Astrocyte of the spinal cord (primary cell): ENCODE measurements at places on chromosomes 12 and 14.

GRCh38 chr14:93114713-93115068, 1.0 kb downstream of the ITPK1 start:
- DNase-seq: no peak

- no peak for DNase-seq
Measured at GRCh38 chr12:47984331-47984801, 19.9 kb downstream of the COL2A1 start.

DNA sequence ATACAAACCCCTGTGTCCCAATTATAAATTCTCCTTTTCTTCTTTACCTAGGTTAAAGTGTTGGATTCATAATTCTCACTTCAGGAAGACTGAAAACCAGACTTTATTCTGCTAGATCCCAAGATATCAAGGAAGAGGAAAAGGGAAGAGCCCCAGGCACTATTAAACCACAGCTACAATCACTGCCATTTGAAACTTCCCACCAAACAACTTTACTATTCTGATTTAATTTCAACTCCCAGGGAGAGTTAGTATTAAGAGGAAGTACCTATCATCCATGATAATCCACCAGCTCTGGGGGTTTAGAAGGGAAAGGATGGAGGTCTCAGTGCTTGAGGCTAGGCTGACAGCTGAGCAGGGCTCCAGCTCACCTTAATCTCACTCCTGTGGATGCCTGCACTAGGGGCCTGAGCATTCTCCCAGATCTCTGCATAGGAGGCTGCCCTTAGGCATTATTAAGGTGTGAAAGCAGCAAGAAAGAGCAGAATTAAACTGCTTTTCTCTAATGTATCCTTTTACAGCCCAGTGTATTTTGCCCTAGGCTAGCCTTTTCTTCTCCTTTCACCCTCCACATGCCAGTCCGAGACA, 52.9 kb downstream of the MYF5 start:
- no peak for DNase-seq

GRCh38 chr14:95313707-95314106, 6.0 kb downstream of the CLMN start:
- peak; percentile 32 for DNase-seq

- no peak for DNase-seq
Measured at GRCh38 chr12:2187195-2187945, 134.6 kb downstream of the CACNA1C start.

- peak; percentile 83 for DNase-seq
Measured at GRCh38 chr14:50335389-50335788, 23.3 kb downstream of the DMAC2L start.

DNA sequence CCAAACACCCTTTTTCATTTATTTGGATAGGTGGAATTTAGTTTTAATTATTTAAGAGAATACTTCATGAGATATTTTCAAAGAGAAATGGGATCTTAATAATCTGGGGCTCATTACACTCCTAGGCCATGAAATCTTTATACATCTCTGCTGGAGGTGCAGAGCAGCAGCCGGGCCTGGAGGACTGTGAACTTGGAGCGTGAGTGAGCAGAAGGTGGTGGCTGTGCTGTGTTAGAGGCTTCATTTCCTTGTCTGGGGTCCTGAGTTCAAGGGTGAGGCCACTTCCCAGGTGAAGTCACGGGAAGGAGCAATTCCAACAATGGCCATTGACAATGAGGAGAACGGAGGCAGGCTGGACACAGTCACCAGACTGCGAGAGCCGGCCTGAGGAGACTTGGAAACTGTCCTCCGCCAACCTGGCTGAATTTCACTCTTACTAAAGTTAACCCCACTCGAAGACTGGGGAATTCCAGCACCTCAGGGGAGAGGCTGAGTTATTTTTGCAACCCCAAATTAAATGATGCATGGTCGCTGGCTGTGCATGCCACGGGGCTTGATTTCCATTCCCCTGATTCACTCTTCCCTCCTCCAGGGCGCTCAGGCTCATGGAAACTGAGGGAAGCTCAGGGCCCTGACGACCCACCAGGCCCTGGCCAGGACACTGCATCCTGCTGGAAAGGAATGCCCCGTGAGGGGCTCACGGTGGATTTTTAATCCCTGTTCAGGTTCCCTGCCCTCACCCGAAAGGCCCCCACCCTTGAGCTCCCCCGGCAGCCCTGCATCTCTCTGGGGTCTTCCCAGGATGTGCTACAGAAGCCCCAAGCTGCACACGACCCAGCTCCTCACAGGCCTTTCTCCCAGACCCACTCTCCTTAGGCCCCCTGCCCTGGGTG, 22.6 kb upstream of the TRAF3 start:
- no peak for DNase-seq

- no peak for DNase-seq
Measured at GRCh38 chr12:127771546-127771945, 495.4 kb upstream of the TMEM132C start.

DNA sequence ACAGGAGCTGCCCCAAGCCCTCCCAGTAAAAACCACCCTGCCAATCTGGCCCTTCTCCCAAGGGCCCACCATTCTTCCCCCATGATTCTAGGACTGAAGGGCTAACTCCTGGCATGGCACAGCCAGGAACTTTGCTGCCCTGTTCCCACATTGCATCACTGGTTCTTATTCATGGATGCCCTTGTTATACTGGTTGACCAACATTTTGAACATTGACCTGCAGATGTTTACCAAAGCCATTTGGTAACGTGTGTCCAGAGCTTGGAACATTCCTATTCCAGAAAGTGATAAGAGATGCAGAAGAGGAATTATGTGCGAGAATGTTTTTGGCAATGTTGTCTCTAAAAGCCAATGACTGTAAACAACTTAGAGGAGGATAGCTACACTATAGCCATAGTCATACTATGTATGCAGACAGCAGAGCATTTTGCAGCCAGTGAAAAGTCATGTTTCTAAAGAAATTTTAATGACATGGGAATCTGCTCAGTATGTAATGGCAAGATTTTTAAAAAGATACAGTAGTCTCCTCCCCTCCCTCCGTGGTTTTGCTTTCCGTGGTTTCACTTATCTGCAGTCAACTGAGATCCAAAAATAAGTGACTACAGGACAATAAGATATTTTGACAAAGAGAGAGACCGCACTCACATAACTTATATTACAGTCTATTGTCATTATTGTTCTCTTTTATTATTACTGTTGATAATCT, 108.8 kb downstream of the DAAM1 start:
- DNase-seq: no peak

GRCh38 chr14:100129161-100129589, 30.3 kb downstream of the DEGS2 start:
- peak; percentile 24 for DNase-seq

- DNase-seq: no peak
Measured at GRCh38 chr14:101008631-101009336, 105.3 kb upstream of the RTL1 start.

GRCh38 chr12:52552055-52552454, 890 bp downstream of the KRT71 start:
- no peak for DNase-seq

DNA sequence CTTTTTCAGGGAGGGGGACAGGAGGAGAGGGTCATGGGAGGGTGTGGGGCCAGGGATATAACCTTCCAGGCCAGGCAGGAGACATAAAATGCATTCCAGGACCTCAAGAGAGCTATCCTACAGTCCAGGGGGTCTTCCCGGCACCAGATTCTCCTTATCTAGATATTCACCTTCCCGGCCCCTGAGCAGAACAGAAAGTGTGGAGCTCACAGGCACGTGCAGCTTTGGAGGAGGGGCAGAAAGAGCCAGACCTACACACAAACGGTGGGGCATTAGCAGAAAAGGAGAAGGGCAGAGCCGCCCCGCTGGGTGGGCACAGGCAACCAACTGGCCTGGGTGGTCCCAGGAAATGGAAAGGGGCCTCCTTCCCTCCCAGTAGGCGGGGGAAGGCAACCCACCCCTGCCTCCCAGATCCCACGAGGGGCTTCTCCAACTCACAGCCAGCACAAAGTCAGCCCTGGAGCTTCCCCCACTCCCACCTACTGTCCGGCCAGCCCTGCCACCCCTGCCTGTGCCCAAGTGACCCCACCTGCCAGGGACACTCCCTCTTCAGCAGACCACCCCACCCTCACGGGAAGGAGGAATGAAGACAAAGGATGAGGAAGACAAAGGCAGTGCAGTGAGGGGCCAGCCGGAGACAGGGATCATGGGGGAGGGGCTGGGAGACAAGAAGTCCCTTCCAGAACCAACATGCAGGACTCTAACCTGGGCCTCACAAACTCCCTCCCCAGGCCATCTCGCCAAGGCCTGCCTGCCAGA, 33.3 kb downstream of the CCDC85C start:
- no peak for DNase-seq

- no peak for DNase-seq
Measured at GRCh38 chr12:49537752-49538509, 899 bp upstream of the KCNH3 start.

- DNase-seq: peak; percentile 53
Measured at GRCh38 chr12:22856178-22856577, 231.2 kb downstream of the ETNK1 start.

DNA sequence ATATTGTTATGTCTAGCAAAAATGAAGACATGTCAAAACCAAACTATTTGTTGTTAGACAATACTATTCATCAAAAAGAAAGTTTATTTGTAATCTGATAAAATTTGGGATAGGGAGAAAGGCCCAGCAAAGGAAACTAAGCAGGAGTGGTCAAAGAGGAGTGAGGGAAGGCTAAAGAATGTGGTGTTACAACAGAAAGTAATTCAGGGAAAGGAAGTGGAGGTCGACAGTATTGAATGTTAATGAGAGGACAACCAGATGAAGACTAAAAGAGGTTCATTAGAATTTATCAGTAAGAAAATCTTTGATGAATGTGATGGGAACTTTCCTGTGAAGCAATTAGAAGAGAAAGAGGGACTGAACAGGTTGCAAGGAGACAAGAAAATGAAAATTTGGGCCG, 33.9 kb downstream of the PLCZ1 start:
- no peak for DNase-seq

- DNase-seq: peak; percentile 81
Measured at GRCh38 chr12:8045952-8046944, 13.7 kb downstream of the FOXJ2 start.

DNA sequence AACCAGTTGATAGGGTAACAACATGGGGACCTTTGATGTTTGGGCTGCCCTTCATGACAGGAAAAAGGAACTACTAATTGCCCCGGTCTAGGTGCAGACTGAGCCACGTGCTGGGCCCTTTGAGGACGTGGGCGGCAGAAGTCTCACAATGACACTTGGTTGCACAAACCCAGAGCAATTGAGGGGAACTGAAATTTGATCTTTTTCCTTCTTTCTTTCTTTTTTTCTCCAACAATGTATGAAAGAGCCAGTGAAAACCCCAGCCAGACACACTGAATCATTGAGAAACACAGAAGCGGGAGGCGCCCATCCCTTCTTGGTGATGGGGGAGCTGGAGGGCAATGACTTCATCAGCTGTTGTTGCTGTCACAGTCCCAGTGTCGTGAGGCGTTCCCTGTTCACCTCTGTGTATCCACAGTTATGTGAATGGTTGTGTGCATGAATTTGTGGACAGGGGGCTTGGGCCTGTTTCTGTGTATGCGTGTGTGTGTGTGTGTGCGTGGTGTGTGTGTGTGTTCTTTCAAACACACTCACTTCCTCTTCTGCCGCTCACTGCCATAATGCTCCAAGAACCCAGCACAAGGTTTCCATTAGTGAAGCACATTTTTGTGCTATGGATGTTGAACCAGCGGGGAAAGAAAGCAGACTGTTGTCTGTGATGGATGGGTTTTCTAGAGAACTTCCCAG, 137.5 kb upstream of the CCND2 start:
- peak; percentile 6 for DNase-seq

- DNase-seq: no peak
Measured at GRCh38 chr14:39469094-39469710, 37.0 kb upstream of the FBXO33 start.

- DNase-seq: no peak
Measured at GRCh38 chr14:61668282-61668681, 27.0 kb upstream of the HIF1A start.

DNA sequence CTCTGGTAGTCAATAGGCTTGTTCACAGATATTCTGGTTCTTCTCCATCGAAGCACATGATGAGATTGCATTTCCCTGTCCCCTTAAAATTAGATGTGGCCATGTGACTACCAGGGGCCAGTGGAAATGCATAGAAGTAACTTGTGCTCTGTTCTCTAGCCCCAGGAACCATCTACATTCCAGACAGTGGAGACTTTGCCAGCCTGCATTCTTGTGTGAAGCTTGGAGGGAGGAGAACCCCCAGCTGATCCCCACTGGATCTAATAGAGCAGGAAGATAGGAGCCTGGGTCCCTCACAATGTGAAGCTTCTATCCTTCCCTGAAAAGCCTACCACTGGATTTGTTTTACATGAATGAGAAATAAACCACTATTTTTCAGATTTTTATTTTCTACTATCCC, 130.1 kb downstream of the KITLG start:
- no peak for DNase-seq

DNA sequence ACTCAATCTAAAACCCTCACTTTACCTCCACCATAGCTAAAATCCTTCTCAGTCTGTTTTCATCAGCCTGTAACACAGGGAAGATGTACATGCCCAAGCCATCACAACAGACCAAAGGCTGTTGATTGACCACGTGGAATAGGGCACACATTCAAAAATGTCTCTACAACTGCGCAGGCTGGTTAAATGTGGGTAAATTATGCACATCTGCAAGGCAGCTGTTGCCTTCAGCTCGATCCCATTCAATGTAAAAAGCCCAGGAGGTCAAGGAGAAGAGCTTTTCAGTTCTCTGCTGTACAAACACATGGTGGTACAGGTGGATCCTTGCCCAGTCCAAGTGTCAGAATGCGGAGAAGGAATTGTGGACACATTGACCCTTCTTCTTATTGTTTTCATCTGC, 354.0 kb downstream of the FLRT2 start:
- DNase-seq: no peak

DNA sequence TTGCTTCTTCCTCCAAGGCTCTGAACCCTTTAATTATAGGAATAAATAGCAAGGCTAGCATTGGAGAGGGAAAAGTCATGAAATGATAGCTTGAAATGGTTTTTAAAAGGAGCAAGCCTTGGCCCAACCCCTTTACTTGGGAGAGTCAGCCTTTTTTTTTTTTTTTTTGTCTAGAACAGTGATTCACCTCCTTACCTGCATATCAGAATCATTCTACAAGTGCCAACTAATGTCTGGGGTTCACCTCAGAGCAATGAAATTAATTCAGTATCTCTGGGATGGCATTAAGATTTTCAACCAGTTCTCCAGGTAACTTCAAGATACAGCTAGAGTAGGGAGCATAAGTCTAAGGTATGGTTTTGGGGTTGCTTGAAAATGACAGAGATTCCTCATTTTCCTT, 41.3 kb upstream of the TMTC2 start:
- DNase-seq: no peak

- no peak for DNase-seq
Measured at GRCh38 chr12:113370923-113371682, 12.7 kb downstream of the PLBD2 start.

GRCh38 chr14:21866479-21866878, 192.9 kb upstream of the OR4E1 start:
- peak; percentile 30 for DNase-seq

- DNase-seq: peak; percentile 73
Measured at GRCh38 chr12:125140279-125141209, 75.3 kb downstream of the AACS start.
